ENCODE measurements at places on chromosomes 1 and 21.

DNA sequence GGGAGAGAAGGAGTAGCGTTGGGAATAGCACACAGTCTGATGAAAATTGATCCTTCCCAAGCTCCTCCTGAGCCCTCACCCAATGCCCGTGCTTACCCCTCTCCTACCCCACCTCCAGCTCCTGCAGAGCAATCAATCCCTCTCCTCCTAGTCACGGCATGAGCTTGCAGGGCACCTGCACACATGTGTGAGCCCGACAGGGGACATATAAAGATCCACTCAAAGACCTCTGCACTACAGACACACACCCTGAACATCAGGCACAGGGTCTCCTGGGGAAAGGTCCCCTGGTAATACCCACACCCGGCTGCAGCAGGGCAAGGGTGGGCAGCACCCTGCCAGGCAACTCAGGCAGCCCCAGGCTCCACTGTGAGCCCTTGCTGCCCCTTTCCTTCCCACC lies 426 bp downstream of the VSIG8 start:
- no peak for DNase-seq

GRCh38 chr1:33698361-33699035 lies 165.4 kb upstream of the HMGB4 start:
- DNase-seq = no peak

DNA sequence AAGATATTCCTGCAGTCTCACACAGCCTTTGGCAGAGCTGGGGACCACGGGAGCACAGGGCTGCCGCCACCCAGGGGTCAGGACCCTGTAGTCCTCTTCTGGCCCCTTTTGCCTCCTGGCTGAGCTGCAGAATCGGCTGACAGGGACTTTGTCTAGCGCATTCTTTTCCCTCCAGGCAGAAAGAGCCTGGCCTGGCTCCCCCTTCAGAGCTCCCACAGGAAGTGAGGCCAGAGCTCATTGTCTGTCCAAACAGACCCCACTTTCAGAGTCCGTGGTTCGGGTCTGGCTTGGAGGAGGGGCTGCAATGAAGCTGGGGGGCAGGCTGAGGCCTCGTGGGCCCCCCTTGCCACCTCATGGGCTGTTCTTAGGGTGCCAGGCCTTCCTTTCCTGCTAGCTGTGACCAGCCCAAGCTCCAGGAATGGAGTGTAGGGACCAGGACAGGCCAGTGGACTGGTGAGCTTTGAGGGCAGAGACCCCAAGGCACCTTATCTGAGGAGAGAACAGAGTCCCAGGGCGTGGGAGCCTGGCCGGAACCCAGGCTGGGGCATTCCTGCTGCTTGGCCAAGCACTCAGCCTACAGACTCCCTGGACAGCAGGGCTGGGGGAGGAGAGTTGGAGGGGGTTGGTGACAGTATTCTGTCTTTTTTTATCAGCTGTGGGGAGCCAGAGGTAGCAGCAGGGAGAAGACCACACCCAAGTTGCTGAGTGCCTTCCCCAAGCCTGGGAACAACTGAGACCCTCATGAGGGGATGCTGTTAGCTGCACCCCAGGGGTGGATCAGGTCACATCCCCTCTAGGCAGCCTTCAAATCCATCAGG lies 4.7 kb downstream of the CELSR2 start:
- DNase-seq = no peak

DNA sequence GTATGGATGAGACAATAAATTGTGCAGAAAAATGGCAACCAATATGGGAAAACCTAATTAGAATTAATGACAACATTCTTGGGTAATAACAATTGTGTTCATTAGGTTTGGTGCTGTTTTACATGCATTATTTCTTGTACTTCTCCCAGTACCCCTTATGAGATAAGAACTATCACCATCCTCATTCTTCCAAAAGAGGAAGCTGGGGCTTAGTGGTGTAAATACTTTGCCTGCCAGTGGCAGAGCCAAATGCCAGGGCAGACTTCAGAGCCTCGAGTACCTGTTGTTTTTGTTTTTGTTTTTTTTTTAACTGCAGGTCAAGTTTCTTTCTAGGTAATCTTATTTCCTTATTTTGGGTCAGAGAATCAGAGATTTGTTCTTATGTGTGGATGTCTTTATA lies 206.4 kb downstream of the RHOU start:
- DNase-seq = no peak

DNA sequence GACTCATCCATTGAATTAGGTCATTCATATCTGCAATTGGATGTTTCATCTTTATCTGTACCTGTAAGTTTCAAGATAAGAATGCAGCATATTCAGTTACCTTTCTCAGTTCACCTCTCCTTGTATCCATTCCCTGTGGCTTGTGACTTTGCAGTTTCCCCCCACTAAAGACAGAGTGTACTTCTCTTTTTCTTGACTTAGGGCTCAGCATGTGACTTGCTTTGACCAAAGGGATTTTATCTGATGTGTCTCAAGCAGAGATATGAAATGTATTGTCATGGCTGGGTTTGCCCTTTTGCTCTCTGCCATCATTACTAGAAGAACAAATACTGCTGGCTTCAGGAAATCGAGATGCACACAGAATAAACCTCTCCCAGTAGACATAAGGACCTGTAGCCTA lies 754.8 kb downstream of the ADGRL2 start:
- DNase-seq = no peak

All from stimulated activated CD4-positive, alpha-beta T cell treated with anti-CD3 and anti-CD28 coated beads, Interleukin-1b, Interleukin-23, amount 100 ng/mL, for 48 hours (primary cell).